AG08395 (cell line): ENCODE measurements at places on chromosomes 13 and 19.
A peak's percentile ranks its signal among the peaks of the same experiment; 100 is the strongest.

DNA sequence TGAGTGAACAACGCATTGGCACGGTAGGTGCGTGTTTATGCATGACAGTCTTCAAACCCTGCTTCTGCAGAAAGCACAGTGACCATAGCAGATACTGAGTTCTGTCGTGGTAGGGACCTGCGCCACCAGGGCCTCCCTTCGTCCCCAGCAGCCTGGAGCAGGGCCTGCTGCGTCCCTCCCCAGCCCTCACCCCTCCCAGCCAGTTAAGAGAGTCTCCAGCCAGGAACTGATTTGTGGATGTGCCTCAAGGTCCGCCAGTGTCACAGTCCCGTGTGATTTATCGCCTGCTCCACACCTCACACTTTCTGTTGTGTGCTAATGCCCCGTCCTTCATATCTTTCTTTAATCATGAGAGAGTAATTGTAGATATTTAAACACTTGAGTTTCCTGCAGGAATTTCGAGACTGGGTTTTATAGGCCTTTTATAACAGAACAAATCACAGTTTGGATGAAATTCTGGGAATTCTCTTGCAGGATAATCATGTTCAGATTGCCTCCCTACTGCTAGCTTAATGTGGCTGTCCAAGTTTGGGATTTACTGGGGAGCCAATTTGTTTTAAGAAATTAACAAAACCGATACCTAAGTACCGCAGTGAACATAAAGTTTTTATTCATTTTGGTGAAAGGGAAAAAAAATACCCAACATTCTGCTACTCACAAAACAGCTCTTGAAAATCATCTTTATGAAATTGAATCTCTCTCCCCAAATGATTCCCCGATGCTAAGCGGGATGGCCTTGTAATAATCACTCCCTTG is 438.6 kb downstream of the TSHZ3 start:
- no peak for DNase-seq

GRCh38 chr19:32023564-32023832 is 321.9 kb upstream of the ZNF507 start:
- no peak for DNase-seq

DNA sequence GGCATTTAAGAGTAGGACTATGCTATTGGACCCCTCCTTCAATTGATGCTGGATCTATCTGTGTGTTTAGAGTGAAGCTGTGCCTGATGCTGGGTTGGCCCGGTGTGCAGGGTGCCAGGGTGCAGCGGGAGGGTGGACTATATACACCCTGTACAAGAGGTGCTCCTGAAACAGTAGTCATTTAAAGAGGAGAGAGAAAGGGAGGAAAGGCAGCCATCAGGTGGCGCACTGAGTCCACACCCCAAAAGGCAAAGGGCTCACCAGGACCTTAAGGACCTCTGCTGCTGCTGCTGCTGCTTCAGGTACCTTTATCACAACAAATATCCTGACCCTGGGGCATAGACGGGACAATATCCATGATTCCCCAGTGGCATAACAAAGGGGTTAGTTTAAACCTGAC is 39.4 kb downstream of the ZNF136 start:
- DNase-seq: no peak

DNA sequence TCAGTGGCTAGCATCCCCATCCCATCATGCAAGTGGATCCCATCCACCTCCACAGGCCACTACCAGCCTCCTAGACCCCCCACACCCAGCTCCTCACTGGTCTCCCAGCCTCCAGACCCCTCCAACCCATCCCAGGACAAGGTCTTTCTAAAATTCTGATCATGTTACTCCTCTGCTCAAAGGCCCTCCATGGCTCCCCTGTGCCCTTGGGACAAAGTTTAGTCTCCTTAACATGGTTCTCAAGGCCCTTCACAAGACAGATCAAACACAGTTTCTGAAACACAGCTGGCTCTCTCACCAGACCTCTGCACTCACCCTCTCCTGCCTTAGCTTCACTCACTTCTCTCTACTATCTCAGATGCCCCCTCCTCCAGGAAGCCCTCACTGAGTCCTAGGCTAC is 9.3 kb downstream of the CEACAM19 start:
- DNase-seq: no peak

- DNase-seq: no peak
These were observed 19.9 kb downstream of the KCTD4 start for GRCh38 chr13:45180713-45181601.

DNA sequence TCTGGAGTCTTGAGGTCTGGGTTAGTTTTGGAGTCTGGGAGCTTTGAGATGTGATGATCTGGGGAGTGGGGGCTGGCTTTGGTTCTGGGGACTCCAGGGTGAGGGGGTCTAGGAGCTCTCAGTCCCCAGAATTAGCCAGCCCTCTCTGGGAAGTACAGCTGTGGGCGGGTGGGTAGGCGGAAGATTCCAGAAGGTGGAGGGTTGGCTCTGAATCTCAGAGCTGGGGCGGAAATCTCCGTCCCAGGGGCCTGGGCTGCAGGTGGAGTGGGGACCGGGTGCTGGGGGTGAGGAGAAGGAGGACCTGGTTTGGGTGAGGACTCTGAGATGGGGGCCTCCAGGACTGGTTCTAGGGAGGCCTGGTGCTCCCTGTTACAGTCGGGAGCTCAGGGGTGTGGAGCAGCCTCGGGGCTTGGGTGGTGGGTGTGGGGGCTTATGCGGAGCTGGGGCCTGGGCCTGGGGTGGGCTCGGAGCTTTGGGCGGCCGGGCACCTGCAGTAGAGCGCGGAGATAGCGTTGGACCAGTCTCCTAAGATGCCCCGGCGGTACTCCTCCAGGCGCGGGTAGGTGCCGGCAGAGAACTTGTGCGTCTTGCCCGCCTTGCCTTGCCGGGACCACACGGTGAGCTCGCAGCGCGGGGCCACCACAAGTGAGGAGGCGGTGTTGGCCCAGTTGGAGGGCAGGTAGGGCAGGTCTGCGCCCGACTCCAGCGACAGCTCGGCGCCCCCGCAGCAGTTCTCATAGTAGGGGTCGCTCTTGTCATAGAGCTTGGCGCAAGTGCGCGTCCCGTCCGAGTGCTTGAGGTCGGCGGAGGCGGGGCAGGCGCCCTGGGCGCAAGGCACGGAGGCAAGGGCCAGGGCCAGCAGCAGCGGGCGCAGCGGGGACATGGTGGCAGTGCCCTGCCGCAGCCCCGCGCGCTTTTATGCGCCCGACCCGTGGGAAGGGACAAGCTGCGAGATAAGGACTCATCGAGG is at the start of gene SYCN:
TSS of gene SYCN (minus strand) at position 892 of the 970 bp plus-strand sequence. CDS start at position 883, 9 bp downstream.
- no peak for DNase-seq

GRCh38 chr13:112246731-112247470 is 129.3 kb upstream of the SPACA7 start:
- no peak for DNase-seq

DNA sequence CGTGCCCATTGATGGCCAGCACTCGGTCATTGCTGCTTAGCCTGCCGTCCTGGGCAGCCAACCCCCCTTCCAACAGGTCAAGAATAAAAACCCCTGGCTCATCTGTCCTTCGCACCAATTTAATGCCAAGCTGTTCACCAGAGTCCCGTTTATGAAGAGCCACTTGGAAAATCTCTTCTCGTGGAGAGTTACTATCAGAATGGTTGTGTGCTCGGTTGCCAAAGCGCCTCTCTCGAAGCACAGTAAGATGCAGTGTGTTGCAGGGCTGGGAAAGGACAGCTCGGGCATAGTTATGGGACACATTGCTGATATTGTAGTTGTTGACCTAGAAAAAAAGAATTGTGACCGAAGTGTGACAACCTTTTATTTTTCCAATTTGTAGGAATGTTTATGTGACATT is 57.9 kb downstream of the LNX2 start:
- no peak for DNase-seq

GRCh38 chr13:114283576-114283975 is 2.2 kb downstream of the UPF3A start:
- DNase-seq: no peak

GRCh38 chr19:12938779-12939601 is 581 bp downstream of the CALR start:
- DNase-seq: peak; percentile 17

DNA sequence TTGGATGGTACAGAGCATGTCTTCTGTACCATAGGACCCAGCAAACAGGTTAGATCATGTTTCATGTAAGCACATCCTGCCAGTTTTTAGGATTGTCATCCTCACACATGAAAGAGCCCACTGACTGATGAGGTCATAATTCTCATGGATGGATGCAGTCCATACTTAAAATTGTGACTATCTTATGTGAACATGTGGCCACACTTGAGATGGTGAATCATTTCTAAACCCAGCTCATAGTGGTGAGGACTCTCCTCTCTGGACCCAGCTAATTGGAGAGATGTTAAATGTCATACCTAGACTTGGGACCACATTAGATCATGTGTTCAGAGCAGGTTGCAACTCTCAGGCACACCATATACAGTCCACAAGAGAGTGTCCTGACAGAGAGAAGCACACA is 24.8 kb upstream of the ZNF254 start:
- no peak for DNase-seq

DNA sequence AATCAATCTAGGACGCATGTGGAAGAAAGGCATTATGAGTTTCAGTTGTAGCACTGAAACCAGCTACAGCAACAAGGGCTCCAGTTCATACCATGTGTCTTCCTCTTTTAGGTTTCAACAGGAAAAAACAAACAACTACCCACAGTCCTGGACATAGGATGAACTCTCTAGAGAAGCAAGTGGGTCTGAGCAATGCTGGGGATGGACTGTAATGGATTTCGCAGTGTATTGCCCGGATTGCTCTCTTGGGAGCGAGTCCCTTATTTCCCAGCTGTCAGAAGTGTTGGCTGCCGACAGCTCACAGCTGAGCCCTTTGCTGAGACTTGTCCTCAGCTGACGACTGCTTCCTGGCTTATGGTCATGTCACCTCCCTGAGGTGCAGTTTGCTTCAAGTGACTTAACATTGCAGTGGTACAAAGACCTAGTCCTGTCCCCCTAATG is 12.1 kb upstream of the MYCBP2 start:
- DNase-seq: no peak

DNA sequence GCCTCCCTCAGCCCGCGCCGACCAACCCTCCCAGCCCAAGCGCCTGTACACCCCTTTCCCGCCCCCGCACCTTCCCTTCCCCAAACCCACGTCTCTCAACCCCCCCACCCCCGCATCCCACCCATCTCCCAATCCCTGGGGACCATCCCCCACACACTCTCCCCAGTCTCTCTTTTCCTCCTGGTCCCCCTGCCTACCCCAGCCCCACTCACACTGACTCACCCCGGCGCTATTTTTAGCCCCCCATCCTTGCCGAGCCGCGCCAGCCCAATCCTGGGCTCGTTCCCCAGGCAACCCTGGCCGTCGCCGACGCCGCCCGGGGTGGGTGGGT is 11.7 kb downstream of the CIC start:
- peak; percentile 47 for DNase-seq

- DNase-seq: peak; percentile 48
These were observed 632 bp downstream of the MARK4 start for GRCh38 chr19:45251452-45252354.

- no peak for DNase-seq
These were observed 1.7 kb downstream of the MPV17L2 start for GRCh38 chr19:18194554-18195238.

DNA sequence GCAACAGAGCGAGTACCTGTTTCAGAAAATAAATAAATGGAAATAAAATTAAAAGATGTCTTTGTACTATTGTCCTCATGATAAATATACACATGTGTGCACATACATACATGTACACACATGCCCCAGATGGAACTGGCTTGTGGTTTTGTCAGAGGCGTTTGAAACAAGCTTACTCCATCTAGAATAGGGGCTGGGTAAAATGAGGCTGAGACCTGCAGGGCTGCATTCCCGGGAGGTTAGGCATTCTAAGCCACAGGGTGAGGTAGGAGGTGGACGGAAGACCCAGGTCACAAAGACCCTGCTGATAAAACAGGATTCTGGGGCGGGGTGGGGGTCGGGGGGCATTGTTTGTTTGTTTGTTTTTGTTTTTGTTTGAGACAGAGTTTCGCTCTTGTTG is 8.1 kb upstream of the SIN3B start:
- DNase-seq: no peak

DNA sequence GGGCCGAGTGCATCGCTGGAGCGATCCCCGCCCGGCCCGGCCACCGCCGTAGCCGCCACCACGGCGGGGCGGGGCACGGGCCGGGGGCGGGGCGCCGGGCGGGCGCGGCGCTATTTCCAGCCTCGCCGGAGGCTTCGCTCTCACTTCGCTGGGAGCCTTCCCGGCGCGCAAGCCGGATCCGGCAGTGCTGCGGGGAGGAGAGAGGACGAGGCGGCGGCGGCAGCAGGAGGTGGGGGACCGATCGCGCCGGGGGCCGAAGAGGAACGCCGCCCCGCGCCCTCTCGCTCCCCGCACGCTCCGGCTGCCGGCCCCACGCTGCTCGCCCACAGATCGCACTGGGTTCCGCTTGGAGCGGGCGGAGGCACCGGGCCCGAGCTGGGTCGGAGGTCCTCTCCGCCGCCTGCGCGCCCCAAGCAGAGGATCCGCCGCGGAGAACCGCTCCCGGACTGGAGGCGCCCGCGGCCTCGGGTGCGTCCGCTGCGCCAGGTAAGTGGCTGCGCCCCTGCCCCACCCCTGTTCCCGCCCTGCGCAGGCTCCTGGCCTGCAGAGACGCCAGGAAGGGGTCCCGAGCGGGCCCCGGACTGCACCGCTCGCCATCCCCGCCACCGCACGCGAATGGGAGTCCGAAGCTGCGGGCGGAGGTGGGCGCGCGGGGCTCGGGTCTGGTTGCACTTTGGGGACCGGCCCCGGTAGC is at the start of gene CHST8:
TSS of gene CHST8 (plus strand) at position 143 of the 694 bp plus-strand sequence. CDS start 67,309 bp downstream, outside the sequence.
- peak; percentile 61 for DNase-seq

- DNase-seq: no peak
These were observed 14.8 kb upstream of the CACNA1A start for GRCh38 chr19:13521066-13521465.

DNA sequence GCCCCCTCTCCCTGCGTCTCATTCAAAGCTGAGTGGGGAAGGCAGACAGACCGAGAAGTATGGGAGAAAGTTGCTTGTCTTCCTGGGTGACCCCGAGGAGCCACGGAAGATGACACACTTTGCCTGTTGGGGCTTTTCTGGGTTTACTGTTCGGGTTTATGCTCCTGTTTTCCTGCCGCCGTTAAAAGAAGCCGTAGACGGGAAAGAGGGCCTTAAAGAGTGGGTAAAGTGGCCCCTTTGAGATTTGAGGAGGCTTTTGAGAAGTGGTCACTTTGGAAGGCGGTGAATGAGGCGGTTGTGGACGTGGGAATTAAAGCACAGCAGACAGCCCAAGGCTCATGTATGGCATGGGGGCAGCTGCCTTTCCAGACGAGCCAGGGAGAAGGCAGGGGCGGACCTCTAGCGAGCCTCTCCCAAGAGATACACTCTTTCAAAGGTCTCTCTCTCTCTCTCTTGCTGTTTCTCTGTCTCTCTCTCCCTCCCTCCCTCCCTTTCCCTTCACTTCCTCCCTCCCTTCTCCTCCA is 493 bp upstream of the LHFPL6 start:
- peak; percentile 34 for DNase-seq

- DNase-seq: peak; percentile 31
These were observed 27.5 kb upstream of the SHKBP1 start for GRCh38 chr19:40549007-40549708.

DNA sequence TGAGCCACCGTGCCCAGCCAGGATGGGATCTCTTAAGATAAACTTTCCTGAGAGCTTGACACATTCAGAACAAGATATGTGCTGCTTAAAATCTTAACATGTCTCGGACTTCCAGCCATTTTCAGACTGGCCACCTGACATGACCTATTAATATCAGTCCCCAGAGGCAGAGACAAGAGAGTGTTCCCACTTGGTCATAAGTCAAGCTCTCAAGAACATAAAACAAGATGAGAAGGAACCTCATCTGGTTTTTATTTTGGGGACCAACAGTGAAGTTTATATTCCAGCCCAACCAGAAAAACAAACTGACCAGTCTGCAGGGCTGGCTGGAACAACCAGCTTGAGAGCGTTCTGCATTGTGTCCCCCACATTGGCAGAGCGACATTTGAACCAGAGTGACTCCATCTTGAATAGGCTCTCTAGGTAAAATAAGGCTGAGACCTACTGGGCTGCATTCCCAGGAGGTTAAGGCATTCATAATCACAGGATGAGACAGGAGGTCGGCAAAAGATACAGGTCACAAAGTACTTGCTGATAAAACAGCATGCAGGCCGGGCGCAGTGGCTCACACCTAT is 21.8 kb upstream of the PLEKHF1 start:
- DNase-seq: no peak
